Activated CD4-positive, alpha-beta T cell treated with anti-CD3 and anti-CD28 coated beads, Interleukin-2, Interleukin-6, amounts not matched to agents 100 ng/mL and 50 ng/mL, durations not matched to agents 16 hours and 8 hours (primary cell): ENCODE measurements at places on chromosomes 7 and 10.

DNA sequence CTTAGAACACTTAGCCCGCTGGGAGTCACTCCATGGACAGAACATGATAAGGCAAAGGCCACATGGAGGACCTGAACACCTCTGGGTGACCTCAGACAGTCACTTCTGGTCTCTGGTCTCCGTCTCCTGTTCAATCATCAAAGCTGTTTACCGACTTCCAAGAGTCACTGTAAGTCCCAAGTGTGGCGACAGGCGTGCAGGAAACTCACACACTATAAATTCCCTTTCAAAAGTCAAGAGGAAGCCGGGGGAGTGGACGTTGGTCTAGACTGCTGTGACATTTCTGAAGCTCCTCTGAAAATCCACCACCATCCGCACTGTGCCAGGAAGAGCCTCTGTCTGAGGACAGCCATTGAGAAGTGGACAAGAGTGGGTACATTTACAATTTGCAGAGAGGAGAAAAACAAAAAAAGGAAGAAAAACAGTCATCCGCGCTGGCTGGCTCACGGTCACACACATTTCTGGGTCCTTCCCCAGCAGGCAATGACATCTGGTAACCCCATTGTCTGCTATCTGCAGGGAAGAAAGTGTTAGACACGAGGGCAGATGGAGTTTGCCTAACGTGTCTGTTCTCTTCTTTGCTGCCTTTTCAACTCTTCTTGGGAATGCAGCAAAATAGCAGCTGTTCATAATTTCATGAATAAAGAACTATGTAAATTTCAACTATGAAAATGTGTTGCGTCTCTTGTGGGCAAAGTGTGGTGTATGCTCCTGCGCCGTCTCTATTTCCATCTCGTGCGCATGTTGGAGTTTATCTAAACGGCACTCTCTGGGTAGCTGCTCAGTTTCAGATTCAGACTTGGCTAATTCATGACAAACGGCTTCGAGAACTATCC is 32.9 kb upstream of the CUX1 start:
- DNase-seq: no peak

DNA sequence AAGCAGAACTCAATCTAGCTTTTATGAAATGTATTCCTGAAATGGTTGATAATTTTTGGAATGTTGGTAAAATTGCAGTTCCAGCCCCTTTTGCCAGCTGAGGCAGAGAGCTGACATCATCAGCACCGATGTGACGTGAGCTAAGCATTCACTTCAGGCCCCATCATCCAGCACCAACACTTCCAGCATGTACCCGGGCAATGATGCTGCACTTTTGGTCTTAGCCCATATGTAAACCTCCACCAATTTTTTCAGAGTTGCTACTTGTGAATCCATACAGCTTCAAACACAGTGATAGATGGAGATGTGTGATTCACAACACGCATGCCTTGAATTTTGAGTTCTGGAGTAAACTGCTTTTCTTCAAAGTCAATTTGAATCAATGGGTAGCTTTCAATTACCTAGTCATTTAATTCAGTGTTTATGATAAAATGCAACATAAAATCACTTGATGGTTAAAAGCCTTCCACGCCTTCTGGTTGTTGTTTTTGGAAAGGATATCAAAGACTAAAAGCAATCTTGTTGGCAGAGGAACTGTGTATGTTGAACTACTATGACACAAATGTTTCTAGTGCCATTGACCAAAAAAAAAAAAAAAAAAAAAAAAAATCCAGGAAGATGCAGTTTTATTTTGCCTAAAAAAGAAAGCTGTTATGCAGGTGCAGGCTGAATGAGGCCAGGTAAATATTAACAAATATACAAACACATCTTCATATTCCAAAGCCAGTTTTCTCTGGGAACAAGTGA is 73.9 kb downstream of the NRP1 start:
- DNase-seq: no peak

DNA sequence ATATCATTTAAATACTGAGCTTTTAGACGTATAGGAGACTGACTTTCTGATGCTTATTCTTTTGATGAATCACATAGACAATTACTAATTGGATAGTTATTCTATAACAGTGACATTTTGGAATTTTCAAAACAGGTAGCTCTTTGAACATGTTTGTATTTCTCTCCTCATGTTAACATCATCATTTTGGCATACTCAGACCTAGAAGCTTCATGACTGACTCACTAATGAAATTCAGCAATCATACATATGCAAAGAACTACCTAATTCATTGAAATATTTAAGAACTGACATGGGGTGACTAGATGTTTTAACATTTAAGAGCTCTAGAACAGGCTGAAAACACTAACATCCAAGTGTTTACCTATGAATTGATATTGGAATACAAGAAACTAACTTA is 192.3 kb downstream of the VTI1A start:
- no peak for DNase-seq

- no peak for DNase-seq
Observed at GRCh38 chr7:28267012-28267411, 86.4 kb upstream of the JAZF1 start.

- no peak for DNase-seq
Observed at GRCh38 chr10:95964756-95965155, 57.0 kb downstream of the CC2D2B start.

DNA sequence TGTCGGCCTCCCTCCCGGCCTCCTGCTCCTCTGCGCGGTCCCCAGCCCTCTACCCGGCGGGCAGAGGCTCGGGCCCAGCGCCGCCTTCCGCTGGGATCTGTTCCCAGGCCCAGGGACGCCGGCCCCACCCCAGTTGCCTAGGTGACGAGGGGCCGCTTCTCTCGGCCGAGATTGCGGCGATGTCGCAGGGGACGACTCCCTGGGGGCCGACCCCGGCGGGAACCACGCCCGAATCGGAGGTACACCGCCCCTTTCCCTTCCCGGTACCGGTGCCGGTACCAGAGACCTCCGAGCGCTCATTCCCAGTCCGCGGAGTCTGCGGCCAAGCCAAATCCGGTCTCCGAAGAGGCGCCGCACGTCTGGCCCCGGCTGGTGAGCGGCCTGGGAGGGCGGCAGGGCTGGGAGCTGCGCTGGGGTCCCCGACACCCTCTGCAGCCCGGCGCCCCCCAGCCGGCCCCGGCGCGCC is at the start of gene CABCOCO1:
TSS of gene CABCOCO1 (plus strand) at position 136 of the 466 bp plus-strand sequence. CDS start at position 180, 44 bp downstream.
- DNase-seq: no peak

- no peak for DNase-seq
Observed at GRCh38 chr10:85599081-85599480, 767.5 kb downstream of the GRID1 start.

DNA sequence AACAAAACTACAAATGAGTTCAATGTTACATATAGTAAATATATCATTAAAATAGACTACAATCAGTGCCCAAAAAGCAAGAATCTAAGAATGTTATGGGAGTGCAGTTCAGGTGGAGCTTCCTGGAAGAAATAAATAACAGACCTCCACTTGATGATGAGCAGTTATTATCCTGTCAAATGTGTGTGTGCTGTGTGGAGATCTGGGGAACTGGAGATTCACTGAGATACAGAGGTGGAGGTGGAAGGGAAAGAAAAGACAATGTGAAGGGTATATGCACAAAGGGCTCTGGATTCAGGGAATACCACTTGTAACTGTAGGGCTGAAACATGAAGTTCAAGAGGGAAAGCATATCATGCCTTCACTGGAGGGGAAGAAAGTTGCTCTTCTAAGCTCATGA is 331.1 kb downstream of the SEMA3D start:
- DNase-seq: no peak

- DNase-seq: no peak
Observed at GRCh38 chr10:36476399-36476798, 649.0 kb upstream of the ANKRD30A start.

DNA sequence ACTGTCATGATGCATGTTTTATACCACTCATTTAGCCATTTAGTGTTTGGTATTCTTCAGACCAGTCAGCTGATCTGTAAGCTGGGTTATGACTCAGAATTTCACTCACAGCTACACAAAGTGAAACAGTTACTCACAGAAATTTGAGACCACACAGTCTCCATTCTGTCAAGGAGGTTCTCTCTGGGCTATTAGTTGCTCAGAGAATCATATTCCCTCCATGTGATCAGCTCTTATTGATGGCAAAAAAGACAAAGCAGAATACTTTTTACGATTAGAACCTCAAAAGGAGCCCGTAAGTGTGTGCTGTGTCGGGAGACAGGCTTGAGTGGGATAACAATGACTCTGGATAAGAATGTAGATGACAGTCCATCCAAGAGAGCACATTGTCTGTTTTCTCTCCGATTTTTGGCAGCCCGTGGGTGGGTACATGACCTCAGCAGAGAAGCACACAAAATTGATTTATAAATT is 277.6 kb upstream of the SORCS1 start:
- peak; percentile 36 for DNase-seq

DNA sequence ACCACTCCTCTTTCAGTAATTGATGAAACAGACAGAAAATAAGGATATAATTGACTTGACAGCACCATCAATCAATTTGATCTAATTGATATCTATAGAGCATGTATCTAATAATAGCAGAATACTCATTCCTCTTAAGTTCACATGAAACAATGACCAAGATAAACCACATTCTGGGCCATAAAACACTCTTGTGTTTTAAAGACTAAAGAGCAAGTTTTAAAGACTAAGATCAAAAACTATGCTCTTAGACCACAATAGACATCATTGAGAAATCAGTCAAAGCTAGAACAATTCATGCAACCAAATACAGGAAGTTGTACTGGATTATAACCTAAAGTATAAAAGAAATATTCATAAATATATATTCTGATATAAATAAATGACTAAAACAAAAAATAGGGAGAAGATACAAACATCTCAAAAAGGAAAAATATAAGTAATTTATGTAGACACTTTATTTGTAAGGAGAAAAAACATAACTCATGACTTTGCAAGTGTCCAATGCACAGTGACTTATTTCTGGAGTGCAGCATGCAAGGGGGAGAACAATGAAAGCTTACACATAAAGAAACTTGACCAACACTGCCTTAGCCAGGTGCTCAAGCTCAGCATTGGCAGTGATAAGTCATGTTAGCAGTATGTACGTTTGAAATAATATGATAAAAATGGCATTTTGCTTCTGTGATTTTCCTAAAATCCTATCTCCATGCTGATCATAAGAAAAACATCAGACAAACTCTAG is 312.7 kb upstream of the IGFBP3 start:
- DNase-seq: no peak

DNA sequence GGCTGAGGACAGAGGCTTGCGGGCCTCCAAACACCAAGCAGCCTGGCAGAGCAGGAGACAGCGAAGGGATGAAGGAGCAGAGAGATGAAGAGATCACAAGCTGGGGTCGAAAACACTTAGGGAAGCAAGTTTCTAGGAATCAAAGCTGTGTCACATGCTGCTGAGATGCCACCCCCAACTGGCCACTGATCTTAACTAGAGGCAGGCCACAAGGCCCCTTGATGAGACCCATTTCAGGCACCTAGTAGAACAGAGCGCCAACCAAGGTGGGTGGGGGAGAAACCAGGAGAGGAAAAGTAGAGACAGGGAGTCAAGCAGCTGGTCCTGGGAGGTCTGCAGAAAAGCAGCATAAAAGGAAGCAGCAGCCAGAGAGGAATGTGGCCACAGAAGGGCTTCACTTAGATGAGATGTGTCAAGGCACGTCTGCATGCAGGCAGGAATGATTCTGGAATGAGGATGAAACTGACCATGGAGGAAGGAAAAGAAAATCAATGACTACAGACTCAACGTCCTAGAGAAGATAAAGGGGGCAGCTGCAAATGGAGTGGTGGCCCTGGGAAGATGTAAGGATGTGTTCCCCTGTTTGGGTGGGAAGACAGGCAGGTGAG is 85.0 kb upstream of the DDC start:
- DNase-seq: no peak

DNA sequence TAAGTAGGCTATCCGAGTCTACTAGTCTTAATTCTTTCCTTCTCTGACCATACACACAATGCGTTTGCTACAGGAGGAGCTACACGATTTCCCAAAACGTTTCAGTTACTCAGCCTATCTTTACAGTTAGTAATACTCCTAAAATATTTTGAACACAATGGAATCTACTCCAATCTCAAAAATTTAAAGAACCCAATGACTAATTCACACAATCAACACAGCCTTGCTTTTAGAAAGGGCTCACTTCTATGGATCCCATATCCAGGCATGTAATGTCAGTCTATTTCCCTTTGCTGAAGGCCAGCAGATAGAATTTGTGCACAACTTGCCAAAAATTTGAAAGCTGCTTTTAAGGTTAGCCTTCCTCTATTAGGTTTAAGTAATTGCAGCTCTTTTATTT is 107.2 kb downstream of the VPS41 start:
- no peak for DNase-seq

GRCh38 chr7:7816084-7816483 is 97.7 kb upstream of the RPA3 start:
- DNase-seq: peak; percentile 47

- DNase-seq: no peak
Observed at GRCh38 chr7:112779667-112780066, 10.5 kb downstream of the TMEM168 start.

DNA sequence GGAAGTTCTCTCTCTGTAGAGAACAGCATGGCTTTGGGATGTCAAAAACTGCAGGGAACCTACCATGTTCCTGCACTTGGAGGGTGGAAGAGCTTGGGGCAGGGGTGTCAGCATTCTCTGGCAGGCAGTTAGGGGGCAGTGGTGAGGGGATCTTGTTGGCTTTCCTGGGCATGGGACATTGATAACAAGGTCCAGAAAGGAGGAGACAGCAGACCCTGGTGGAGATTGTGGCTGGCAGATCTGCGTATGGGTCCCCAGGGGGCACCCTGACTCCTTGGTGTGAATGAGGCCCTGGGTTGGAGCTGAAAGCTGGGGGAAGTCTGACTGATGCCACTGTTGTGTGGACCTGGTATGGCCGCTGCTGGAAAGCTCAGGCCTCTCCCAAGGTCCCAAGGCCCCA is 22.9 kb upstream of the CAMK2B start:
- no peak for DNase-seq

DNA sequence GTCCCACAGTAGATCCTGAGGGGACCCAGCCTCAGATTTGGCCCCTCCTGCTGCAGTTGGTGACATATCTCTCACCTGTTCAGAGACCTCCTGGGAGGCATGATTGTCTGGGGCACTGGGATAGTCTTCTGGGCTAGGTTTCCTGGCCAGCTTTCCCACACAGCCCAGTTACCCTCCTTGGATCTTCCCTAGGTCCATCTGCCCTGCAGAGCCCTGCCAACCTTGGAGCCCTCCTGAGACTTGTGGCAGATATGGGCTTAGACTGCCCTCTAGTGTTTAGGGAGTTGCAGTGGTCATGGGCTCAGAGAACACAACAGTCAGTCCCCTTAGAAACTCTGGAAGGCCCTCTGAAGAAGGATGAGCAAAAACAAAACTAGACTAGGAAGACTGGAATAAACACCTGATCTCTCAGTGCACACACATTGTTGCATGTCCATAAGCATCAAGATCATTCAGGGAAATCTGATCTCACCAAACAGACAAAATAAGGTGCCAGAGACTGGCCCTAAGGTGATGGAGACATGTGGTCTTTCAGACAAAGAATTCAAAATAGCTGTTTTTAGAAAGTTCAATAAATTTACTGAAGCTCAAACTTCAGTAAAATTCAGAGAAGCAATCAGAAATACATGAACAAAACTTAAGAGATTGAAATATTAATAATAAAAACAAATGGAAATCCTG is 324.6 kb downstream of the ATRNL1 start:
- peak; percentile 47 for DNase-seq

GRCh38 chr10:94076325-94076841 is 82.7 kb downstream of the PLCE1 start:
- no peak for DNase-seq

GRCh38 chr7:106501605-106502580 is 159.1 kb downstream of the CCDC71L start:
- DNase-seq: no peak

GRCh38 chr7:152513861-152514770 is 78.3 kb upstream of the KMT2C start:
- DNase-seq: no peak
